Ureter (tissue), 1 donor: ENCODE measurements at places on chromosomes 6 and 20. TPM values are rescaled to one million over a fixed set of nuclear protein-coding genes. Genes with fewer than 3 reads are reported as not detected.

The TRAPPC3L gene
- not detected for total RNA-seq

The BPIFA1 gene
- total RNA-seq: not detected

The RARS2 gene
- total RNA-seq: 46.5 TPM

The CDH26 gene
- 31.0 TPM for total RNA-seq

The TRIM15 gene
- total RNA-seq: not detected

The PDYN gene
- total RNA-seq: not detected

The SCRT2 gene
- total RNA-seq: not detected

The ANKEF1 gene
- 9.0 TPM for total RNA-seq

The SYNCRIP gene
- 124 TPM for total RNA-seq

The NEURL2 gene
- 17.9 TPM for total RNA-seq

The ISM1 gene
- total RNA-seq: 8.4 TPM

- DNase-seq: no peak
Measured at GRCh38 chr20:33674294-33675135, at the start of gene NECAB3. Gene NECAB3, minus strand, starts transcription at chr20:33674428. Its CDS starts 76 bp downstream, at chr20:33674352.

GRCh38 chr6:167952512-167952859 lies 45.0 kb upstream of the KIF25 start:
- DNase-seq: no peak

GRCh38 chr6:71190809-71191208 lies 97.8 kb upstream of the OGFRL1 start:
- DNase-seq: no peak

GRCh38 chr6:167349631-167350274 lies 24.9 kb downstream of the TTLL2 start:
- no peak for DNase-seq

- no peak for DNase-seq
Measured at GRCh38 chr6:100512203-100512862, 47.6 kb upstream of the SIM1 start.

DNA sequence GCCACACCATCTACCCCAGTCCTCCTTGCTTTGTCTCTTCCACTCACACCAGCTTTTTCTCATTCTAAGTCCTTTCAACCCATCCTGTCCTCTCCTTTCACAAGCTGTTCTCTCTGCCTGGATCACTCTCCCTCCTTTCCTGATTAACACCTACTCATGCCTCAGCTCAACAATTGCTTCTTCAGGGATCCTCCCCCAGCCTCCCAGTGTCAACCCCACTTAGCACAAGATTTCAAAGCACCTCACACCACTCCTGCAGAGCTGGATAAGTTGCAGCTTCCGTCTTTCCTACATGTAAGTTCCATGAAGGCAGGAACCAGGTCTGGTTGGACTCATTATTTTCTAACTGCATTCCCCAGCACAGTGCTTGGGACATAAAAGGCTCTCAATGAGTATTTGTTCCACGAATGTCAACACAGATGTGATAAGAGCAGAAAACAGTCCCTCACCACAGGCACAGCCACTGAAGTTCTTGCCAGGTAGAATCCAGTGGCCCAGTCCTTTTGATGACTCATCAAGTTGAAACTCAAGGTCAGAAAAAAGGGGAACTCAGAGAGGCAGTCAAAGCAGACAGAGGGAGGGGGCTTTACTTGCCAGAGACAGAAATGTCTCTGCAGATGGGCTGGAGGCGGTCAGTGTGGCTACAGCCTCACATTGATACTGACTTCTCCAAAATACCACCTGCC lies 193.4 kb upstream of the PRDM1 start:
- no peak for DNase-seq

DNA sequence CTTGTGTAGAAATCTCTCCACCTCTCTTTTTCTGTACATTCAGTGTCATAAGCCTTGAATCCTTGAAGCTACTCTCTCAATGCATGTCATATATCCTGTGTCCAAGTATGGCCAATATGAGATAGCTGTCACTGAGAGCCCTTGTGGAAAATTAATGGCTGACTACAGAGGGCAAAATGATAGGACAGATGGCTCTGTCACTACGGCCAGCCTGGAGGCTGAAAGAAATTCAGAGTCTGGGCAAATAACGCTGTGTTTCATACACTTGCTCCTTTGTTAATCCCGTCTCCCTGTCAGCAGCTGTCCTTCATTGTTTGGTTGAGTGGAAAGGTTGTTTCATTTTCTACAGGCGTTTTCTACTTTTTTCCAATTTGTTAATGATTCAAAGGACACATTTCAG lies 70.4 kb upstream of the VGLL2 start:
- no peak for DNase-seq

DNA sequence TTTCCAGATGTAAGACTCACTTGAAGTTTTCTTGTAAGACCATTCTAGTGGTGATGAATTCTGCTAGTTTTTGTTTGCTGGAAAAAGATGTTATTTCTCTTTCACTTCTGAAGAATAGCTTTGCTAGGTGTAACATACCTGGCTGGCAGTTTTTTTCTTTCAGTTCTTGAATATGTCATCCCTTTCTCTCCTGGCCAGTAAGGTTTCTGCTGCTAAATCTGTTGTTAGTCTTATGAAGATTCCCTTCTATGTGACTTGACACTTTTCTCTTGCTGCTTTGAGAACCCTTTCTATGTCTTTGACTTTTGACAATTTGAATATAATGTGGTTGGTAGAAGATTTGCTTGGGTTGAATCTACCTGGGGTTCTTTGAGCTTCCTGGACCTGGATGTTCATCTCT lies 314.7 kb upstream of the NOX3 start:
- DNase-seq: no peak

- DNase-seq: no peak
Measured at GRCh38 chr6:46210294-46210693, 39.5 kb upstream of the ENPP5 start.

- DNase-seq: no peak
Measured at GRCh38 chr6:136063096-136063495, 187.0 kb downstream of the MTFR2 start.

GRCh38 chr6:5305968-5306626 lies 44.8 kb downstream of the FARS2 start:
- no peak for DNase-seq

DNA sequence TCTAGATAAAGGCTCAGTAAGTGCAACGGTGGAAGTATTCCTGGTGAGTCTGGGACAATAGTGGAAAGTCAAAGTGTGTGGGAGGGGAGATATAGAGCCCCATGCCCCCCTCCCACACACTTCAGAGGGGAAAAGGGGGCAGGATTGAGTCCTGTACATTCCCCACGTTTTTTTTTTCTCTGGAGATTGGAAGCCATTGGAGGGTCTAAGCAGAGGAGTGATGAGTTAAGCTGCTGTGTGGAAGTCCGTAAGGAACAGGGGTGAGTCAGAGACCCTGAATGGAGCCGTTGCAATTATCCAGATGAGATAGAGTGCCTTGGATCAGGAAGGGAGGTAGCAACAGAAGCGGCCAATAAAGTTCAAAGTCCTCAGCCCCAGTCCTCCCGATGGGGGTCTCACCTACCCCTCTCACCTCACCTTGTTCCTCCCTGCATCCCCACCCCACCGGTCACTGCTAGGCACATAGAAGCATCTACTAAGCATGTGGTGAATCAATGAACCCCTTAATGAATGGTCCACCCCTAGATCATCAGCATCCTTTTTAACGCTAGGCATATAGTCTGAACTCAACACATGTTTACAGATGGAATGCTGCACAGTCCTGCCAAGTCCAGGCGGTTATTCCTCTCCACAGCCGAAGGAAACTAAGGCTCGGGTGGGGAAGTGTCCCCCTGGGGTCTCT lies 662 bp upstream of the SLC9A8 start:
- no peak for DNase-seq

- DNase-seq: no peak
Measured at GRCh38 chr6:117028256-117028655, 151.2 kb downstream of the RFX6 start.

- DNase-seq: no peak
Measured at GRCh38 chr20:10404023-10404628, 29.9 kb downstream of the MKKS start.

- no peak for DNase-seq
Measured at GRCh38 chr6:10310826-10311225, 104.0 kb downstream of the TFAP2A start.

GRCh38 chr20:1034415-1034789 lies 32.3 kb upstream of the RSPO4 start:
- no peak for DNase-seq

DNA sequence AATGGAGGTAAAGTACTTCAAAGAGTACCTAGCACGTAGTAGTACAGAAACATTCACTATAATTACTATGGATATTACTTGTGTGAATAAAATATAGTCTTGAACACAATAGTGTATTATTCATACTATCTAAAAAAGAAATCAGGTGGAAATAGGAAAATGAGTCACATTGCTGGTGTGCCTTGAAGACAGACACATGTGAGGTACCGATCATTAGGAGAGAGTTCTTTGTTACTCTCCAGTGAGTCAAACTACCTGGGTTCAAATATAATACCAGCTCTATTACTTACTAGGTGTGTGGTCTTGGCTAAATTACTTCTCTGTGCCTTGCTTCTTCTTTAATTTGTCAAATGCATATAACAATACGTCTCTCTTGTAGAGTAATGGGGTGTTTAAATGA lies 50.8 kb upstream of the BEND6 start:
- no peak for DNase-seq

- no peak for DNase-seq
Measured at GRCh38 chr6:20351534-20351933, 50.1 kb upstream of the E2F3 start.

DNA sequence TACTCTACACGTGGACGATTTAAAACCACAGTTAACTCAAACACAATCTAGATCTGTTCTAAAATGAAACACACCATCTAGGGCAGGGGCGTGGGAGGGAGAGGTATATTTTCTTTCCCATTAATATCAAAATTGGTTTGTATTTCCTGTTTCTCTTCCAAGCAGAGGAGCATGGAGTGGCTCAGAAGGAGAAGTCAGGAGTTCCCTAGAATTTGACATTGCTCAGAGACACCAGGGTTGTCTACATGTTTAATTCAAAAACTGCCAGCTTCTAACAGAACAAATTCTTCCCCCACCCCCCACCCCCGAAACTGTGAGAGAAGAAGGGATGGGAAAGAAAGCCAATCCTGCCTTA lies 2.3 kb downstream of the PREX1 start:
- no peak for DNase-seq

- no peak for DNase-seq
Measured at GRCh38 chr6:82348130-82348529, 15.5 kb upstream of the TPBG start.

DNA sequence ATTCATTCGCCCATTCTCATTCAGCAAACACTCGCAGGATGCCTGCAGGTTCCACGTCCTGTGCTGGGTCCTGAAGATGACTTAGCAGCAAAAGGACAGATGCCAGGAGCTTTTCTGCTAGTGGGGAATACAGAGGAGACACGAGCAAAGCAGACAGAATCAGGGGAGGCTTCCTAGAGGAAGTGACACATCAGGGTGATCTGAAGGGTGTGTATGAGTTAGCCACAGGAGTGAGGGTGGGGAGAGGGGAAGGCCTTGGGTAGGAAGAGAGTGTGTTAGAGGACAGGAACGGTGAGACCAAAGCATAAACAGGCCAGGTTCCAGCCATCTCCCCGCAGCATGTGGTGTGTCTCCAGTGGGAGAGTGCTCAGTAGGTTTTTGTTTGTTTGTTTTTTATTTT lies 73.4 kb upstream of the GTSF1L start:
- DNase-seq: no peak

- DNase-seq: no peak
Measured at GRCh38 chr6:91020744-91021143, 433.9 kb upstream of the MAP3K7 start.

DNA sequence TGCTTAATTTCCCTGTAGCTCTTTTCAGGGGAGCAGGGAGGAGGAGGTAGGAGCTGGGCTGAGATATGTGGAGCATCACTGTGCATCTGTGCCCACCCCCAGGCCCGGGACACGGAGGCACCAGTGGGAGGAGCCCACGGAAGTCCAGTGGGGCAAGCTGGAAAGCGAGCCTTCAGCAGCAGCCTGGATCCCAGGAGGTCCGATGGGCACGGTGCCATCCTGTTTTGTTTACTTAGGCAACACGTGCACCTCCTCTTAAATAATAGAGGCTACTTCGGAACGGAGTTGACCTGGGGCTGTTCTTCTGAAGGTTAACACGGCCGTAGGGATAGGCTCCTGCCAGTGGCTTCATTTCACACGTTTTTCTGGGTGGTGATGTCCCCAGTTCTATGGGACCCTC lies 51.6 kb downstream of the CDH4 start:
- no peak for DNase-seq

DNA sequence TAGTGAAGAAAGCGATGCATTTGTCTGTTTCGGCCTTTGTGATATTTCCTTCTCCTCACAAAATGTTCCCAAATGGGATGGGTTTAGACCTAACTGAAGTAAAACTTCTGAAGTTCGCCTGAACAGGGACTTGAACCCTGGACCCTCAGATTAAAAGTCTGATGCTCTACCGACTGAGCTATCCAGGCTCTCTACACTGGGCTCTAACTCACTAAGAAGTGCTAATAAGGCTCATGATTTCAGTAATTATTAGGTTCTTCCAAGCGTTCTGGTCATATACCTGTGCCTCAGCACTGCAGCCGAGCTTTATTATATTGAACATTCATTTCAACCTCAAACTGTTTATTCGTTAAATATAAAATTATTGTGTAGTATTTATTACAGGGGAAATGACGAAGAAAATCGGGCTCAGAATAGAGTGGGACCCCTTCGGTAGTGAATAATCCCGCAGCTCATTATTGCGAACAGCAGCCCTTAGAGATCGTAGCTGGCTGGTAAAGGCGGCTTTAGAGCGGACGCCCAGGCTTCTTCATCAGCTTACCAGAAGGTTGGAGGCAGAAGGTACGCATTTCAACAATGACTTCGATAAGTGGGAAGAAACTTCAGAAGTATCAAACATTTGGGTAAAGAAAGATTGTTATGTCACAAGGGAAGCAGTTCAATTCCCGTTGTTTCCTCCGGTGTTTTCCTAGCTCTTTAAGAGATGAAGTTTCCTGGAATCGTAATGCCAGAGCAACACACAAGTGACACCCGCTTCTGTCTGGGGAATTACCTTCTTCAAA lies 119.0 kb upstream of the ZNF184 start:
- DNase-seq: no peak

- no peak for DNase-seq
Measured at GRCh38 chr6:170476360-170476759, 76.7 kb downstream of the PSMB1 start.

- no peak for DNase-seq
Measured at GRCh38 chr6:124371974-124372475, 568.4 kb downstream of the NKAIN2 start.

- no peak for DNase-seq
Measured at GRCh38 chr6:89116702-89117101, 1.2 kb downstream of the SRSF12 start.

DNA sequence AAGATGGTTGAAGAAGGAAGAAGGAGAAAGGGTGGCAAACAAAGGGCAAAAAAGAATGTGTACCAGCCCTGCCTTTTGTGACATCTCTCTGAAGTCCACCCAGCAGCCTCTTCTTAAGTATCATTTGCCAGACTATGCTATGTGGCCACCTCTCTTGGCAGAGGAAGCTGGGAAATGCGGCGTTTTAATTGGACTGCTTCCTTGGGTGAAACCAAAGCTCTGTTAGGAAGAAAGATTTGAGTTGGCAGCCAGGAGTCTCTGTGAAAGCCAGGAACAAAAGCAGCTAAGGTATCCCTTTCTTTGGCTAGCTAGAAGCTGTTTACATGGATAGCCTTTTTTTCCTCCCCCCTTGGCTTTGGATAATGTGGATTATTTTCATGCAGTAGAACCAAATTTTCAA lies 67.5 kb upstream of the GTSF1L start:
- no peak for DNase-seq
